ENCODE measurements at places on chromosomes 13 and 19.

DNA sequence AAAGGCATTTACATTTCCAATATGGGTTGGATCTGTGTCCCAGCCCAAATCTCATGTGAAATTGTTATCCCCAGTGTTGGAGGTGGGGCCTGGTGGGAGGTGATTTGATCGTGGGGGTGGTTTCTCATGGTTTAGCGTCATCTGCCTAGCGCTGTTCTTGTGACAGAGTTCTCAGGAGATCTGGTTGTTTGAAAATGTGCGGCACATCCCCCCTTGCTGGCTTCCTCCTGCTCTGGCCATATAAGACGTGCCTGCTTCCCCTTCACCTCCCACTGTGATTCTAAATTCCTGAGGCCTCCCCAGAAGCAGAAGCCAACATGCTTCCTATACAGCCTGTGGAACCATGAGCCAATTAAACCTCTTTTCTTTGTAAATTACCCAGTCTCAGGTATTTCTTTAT lies 126.2 kb upstream of the FNDC3A start:
- no peak for DNase-seq

DNA sequence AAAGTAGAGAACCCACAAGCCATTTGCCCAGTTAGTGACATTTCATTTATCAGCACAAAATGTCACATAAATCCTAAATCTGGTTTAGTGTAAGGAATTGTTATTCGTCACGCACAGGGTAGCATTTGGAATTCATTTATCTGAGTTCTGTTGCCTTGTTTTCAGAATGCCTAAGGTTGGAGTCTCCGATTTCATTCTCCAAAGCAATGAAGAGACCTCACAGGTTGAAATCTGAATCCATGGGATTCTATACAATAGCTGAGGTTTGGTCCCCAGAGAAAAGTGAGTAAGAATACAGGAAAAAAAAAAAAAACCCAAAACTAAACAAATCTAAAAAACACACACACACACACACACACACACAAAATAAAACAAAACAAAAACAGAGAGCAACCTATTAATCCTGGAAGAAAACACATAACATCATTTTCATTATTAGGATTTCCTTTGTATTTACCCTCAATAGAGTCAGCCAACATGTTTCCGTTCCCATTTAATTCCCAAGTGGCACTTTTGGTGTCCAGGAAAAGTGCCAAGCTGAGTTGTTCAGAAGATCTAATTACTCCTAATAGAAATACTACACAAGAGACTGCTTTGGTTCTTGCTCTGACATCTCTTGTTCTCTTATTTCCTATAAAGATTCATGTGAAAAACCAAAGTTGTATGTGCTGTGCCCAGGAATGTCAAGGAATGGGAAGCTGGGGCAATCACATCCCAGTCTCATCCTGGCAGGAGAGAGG lies 36.2 kb upstream of the LRCH1 start:
- DNase-seq: no peak

GRCh38 chr19:16208064-16208759 lies 10.5 kb downstream of the AP1M1 start:
- DNase-seq: no peak

DNA sequence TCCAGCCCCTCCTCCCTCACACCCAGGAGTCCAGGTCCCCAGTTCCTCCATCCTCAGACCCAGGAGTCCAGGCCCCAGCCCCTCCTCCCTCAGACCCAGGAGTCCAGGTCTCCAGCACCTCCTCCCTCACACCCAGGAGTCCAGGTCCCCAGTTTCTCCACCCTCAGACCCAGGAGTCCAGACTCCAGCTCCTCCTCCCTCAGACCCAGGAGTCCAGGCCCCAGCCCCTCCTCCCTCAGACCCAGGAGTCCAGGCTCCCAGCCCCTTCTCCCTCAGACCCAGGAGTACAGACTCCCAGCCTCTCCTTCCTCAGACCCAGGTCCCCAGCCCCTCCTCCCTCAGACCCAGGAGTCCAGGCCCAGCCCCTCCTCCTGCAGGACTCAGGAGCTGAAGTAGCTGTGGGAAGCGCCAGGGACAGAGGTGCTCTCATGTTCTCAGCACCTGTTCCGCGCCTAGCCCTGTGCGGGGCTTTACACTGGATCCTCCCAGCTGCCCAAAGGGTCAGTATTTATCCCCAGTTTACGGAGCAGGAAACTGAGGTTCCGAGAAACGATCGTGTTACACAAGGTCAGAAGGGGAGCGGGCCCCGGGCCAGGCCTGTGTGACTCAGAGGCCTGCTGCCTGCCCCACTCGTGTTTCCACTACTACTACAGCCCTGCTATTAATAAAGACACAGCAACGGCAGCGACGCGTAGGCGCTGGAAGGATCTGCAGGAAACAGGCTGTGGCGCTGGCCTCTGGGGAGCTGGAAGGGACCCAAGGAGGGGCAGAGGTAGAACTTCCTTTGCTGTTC lies 1.7 kb upstream of the SBK3 start:
- no peak for DNase-seq

GRCh38 chr13:99028890-99029289 lies 51.0 kb upstream of the DOCK9 start:
- DNase-seq: no peak

DNA sequence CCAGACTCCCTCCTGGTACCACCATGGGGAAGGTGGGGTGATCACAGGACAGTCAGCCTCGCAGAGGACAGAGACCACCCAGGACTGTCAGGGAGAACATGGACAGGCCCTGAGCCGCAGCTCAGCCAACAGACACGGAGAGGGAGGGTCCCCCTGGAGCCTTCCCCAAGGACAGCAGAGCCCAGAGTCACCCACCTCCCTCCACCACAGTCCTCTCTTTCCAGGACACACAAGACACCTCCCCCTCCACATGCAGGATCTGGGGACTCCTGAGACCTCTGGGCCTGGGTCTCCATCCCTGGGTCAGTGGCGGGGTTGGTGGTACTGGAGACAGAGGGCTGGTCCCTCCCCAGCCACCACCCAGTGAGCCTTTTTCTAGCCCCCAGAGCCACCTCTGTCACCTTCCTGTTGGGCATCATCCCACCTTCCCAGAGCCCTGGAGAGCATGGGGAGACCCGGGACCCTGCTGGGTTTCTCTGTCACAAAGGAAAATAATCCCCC lies 505 bp upstream of the CEACAM5 start:
- DNase-seq: no peak

DNA sequence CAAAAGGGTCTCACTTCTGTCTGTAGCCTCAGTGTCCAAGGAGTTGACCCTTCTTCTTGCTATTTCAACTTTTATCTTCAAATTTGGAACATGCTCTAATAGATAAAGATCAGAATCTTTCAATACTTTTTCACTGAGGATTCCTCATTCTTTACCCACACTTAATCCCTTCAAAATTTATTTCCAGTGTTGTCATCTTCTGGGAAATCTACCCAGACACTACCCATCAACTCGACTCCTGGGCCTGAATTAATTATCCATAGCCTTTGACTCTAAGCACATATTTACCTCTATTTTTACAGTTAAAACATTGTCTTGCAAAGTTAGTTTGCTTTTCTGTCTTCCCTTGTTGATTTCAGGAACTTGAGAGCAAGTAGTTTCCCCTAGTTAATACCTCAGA lies 1022.5 kb downstream of the PCDH9 start:
- DNase-seq: no peak

GRCh38 chr19:38502410-38503076 lies 69.1 kb downstream of the RYR1 start:
- DNase-seq: no peak

DNA sequence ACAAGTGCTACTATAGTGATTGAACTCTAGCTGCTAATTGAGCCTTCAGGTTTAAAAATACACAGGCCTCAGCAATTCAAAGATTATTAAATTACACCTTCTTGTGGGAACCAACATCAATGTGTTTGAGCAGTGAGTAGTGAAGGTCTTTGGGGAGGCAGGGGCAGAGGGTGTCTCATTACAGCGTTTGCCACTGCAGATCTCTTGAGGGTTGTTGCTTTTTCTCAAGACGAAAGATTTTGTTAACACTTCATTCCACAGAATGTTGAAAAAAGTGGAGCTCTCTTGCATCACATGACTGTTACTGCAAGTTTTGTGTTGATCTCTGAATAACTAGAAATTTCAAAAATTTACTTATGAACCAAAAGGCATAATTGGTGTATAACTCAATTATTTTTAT lies 253.6 kb downstream of the ATP8A2 start:
- DNase-seq: no peak

- peak; percentile 75 for DNase-seq
Measured at GRCh38 chr19:14366529-14366928, 14.7 kb upstream of the ADGRE5 start.

GRCh38 chr13:73945382-73945781 lies 188.8 kb downstream of the KLF12 start:
- no peak for DNase-seq

- DNase-seq: no peak
Measured at GRCh38 chr13:113865427-113865826, 1.6 kb upstream of the GAS6 start.

DNA sequence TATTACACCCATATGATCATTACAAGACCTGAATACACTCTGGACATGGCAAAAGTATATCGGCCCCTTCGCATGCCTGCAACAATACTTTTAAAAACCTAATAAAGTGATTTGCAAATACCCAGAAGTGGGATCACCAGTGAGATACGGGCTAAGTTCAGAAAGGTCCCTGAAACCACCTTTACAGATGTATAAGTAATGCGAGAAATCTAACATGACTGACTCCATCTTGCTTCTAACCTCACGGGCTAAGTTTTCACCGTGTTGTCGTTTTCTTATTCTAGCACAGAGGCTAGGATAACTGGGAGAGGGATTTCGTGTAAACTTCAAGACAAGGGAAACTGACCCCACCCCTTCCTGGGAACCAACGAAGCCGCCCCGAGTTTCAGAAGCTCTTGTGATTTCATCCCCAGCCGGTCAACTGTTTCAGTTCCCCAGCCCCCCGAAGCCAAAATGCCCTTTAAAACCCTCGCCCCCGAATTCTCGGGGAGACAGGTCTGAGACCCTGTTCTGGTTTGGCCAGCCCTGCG lies 703 bp downstream of the NEK3 start:
- DNase-seq: no peak

DNA sequence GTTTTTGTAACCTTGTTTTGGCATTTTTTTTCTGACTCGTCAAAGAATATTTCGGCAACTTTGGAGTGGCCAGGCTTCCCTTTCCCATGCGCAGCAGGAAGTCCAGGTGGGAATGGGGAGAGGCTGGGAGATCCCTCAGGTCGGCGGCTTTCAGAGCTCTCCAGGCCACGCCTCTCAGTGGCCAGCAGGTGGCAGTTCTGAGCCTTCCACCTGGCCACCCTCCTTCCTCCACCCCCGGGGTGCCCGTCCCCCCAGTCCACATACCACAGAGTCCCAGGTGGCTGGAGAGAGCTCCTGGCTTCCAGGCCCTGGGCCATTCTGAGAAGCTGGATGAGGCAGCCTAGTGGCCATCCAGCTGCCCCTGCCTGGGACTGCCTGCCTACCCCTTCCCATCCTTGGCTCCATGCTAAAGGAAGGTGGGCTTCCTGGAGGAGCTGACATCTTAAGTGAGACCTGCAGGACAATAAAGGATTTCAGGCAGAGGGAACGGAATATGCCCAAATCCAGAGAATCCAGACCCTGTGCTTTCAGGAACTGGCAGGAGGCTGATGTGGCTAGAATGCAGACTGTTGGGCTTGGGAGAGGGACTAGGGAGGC lies 46.3 kb downstream of the CCNE1 start:
- DNase-seq: no peak

- DNase-seq: no peak
Measured at GRCh38 chr13:100523411-100523810, 65.2 kb downstream of the GGACT start.

GRCh38 chr13:38348861-38349389 lies 726 bp upstream of the UFM1 start:
- DNase-seq: no peak

DNA sequence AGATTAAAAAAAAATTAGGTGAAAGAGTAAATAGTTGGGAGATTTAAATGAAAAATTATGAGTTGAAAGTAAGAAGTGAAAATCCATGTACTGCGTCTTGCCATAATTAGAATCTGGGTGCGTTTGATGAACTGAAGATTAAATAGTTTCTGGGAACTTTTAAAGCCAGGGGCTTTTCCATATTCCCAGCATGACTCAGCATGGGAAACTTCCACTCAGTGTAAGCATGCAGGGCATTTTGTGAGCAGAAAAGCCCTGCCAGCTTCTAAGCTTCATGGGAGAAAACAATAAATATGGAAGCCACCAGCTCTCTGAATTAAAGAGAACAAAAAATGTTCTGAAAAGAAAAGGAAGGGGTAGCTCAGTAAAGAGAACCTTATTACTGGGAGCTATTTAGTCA lies 62.0 kb upstream of the EDNRB start:
- no peak for DNase-seq

GRCh38 chr13:64071352-64071751 lies 2655.7 kb upstream of the PCDH20 start:
- DNase-seq: no peak

- DNase-seq: no peak
Measured at GRCh38 chr13:46949211-46949610, 52.4 kb upstream of the HTR2A start.

All from activated CD8-positive, alpha-beta memory T cell treated with anti-CD3 and anti-CD28 coated beads for 1 hour (primary cell).